Activated gamma-delta T cell treated with Interleukin-2 at 50 U/mL for 16 hours (primary cell): ENCODE measurements at places on chromosomes 4 and X.

DNA sequence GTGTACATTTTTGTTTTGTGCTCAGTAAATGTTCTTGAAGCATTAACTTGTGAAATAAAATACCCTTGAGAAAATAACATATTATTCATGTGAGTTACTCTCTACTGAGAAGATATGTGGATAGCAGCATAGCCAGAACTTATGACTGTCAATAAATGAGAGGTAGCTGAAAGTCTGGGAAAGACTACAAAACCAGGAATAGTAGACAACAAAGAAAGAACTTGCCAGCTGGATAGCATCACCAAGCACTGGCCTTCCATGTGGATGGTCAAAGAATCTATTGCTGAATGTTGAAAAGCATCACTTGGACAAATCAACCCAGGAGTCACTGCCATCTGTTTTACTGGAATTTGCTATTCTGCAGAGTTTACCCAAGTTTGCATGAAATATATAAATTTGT is 650.0 kb upstream of the HTR2C start:
- no peak for DNase-seq

DNA sequence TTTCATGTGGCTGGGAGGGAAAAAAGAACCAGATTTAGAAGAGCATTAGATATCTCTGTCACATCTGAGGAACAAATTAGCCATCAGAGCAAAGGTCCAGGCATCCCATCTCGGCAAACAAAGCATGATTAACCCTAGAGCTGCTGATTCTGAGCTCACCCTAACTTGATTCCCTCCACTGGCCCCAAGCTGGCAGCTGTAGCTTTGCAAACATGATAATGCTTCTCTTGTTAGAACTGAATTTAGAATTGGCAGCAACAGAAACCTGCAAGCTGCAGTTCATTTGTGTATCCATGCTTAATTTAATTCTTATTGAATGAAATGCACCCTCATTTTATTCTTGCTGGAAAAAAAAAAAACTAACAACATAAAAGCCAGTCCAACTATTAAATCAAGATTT is 289.2 kb downstream of the IL1RAPL1 start:
- DNase-seq: no peak

- DNase-seq: no peak
Measured at GRCh38 chr4:9898596-9899305, 117.3 kb downstream of the DRD5 start.

DNA sequence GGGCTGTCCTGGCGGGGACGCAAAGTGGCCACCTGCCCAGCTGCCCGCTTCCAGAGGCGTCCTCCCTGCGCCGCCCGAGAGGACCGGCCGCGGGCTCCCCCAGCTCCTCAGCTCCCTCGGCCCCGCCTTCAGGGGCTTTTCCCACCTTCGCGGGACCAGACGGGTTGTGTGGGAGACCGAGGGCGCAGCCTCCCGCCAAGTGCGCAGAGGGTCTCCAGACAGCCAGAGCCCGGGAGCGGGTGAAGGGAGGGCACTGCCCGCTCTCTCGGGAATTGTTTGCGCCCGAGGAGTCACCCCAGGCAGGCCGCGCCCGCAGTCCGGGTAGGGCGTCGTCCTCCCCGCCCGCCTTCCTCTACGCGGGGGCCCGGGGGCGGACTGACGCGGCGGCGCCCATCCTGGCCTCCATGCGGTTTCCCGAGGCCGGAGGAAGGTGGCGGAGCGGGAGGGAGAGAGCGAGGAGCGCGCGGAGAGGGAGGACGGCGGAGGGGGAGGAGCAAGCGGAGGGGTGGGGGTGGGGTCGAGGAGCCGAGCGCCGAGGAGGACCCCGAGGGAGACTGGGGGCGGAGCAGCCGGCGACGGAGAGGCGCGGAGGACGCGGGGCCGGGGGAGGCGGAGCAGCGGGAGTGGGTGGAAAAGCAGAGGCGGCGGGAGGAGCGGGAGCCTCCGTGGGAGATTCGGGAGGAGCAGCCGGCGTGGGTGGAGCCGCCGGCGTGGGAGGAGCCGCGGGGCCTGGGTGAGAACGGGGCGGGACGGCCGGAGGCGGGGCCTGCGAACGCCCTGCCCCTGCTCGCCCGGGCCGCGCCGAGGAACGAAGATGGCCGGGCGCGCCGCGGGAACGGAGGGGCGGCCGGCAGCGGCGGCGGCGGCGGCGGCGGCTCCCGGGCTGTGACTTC is 47.5 kb downstream of the CLDN34 start:
- DNase-seq: peak; percentile 64

GRCh38 chr4:104490096-104490769 is 4.5 kb downstream of the CXXC4 start:
- no peak for DNase-seq

DNA sequence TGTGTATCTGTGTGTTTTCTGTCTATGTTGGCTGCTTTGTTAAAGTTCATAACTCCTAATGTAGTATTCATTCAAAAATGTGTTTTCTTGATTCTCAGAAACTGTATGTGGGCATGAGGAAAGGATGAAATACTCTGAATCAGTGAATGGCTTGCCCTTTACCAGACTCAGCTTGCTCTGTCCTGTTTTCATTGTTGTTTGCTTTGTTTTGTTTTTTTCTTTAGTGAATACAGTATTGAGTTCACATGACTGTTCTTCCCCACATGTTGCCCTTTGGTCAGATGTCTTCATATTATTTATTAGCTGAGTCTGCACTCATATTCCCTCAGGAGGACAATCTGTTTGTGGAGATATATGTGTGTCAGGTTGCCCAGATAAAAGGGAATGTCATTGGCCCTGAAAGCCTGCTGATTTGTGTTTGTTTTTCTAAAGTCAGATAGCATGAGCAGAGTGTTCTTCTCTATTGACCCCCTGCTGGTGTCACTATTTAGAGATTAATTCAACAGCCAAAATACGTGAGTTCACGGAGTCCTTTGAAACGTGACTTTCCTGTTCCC is 1184.4 kb downstream of the RPA4 start:
- DNase-seq: no peak

DNA sequence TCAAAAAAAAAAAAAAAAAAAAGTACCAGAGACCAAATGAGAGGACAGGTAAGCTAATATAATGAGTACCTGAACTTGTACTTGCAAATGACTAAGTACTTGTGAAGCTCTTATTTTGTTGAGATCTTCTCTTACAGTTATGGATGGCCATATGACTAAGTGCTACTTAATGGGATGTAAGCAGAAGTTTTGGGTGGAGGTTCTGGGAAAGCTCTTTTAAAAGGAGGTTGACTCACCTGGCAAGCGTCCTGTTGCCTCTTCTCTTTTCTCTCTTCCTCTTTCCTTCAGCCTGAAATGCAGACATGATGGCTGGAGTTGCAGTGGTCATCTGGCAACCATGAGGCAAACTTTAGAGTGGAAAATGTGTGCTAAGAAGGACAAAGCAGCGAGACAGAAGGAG is 36.9 kb upstream of the MED14 start:
- DNase-seq: no peak

- DNase-seq: no peak
Measured at GRCh38 chr4:76968937-76969336, 19.4 kb downstream of the SEPTIN11 start.

GRCh38 chr4:84901173-84901572 is 65.3 kb downstream of the WDFY3 start:
- no peak for DNase-seq

DNA sequence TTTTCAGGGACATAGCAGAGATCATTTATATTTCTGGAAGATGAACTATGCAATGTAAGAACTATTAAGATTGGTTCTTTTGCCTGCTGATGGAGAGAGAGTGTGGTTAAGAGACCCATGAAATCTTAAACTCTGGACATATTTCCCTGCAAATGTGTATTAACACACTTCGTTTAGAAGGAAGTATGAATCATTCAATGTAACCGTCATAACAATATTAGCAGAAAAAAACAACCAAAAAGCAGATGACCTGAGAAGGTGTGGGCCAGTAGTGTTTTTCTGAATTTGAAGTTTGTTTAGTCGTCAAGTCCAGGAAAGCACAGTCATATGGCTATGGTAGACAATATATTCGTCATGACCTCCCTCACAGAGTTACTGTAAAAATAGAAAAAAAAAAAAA is 2.5 kb upstream of the TMPRSS11D start:
- DNase-seq: no peak

- DNase-seq: no peak
Measured at GRCh38 chr4:138868562-138868961, 147.0 kb upstream of the NOCT start.
